ENCODE measurements at places on chromosomes 5 and 9. TPM values are rescaled to one million over a fixed set of nuclear protein-coding genes. Genes with fewer than 3 reads are reported as not detected.

QRFP gene
- polyA plus RNA-seq, result 0.69 TPM

F2RL1 gene
- polyA plus RNA-seq, result 38.2 TPM

TMEM174 gene
- polyA plus RNA-seq, result 24.3 TPM

SPATA31C1 gene
- 0.65 TPM for polyA plus RNA-seq

MARVELD2 gene
- polyA plus RNA-seq, result 27.3 TPM

CDC20B gene
- 0.89 TPM for polyA plus RNA-seq

ELOVL7 gene
- polyA plus RNA-seq, result 19.6 TPM

GNA14 gene
- 16.0 TPM for polyA plus RNA-seq

ASPN gene
- 10.2 TPM for polyA plus RNA-seq

CCDC192 gene
- 1.1 TPM for polyA plus RNA-seq

SRP19 gene
- 76.9 TPM for polyA plus RNA-seq

SH3RF2 gene
- 3.8 TPM for polyA plus RNA-seq

DBH gene
- polyA plus RNA-seq, result 0.62 TPM

VCAN gene
- 347 TPM for polyA plus RNA-seq

RARS1 gene
- 84.9 TPM for polyA plus RNA-seq

PPP1R26 gene
- polyA plus RNA-seq, result 29.1 TPM

PCDHGA5 gene
- polyA plus RNA-seq, result 2.2 TPM

IFNA2 gene
- not detected for polyA plus RNA-seq

ZFP2 gene
- 7.7 TPM for polyA plus RNA-seq

NLN gene
- 40.3 TPM for polyA plus RNA-seq

PTBP3 gene
- 94.1 TPM for polyA plus RNA-seq

PRDM9 gene
- not detected for polyA plus RNA-seq

CDKN2A gene
- not detected for polyA plus RNA-seq

NRG2 gene
- 1.7 TPM for polyA plus RNA-seq

ASB6 gene
- polyA plus RNA-seq, result 17.0 TPM

SLC34A1 gene
- polyA plus RNA-seq, result 157 TPM

PTGS1 gene
- polyA plus RNA-seq, result 4.4 TPM

ANXA2R gene
- 1.2 TPM for polyA plus RNA-seq

CATSPER3 gene
- polyA plus RNA-seq, result 0.98 TPM

HAPLN1 gene
- polyA plus RNA-seq, result 5.7 TPM

NTRK2 gene
- 132 TPM for polyA plus RNA-seq

AGPAT2 gene
- 40.3 TPM for polyA plus RNA-seq

LCNL1 gene
- polyA plus RNA-seq, result 0.03 TPM

COQ4 gene
- polyA plus RNA-seq, result 53.4 TPM

CDX1 gene
- polyA plus RNA-seq, result 0.54 TPM

PCDHA1 gene
- polyA plus RNA-seq, result 0.08 TPM

AUH gene
- polyA plus RNA-seq, result 46.0 TPM

PITX1 gene
- polyA plus RNA-seq, result not detected

SPATA31E1 gene
- polyA plus RNA-seq, result not detected

FBN2 gene
- polyA plus RNA-seq, result 90.7 TPM

SPINK6 gene
- polyA plus RNA-seq, result not detected

SPATA31D4 gene
- polyA plus RNA-seq, result not detected

GPRIN1 gene
- polyA plus RNA-seq, result 1.7 TPM

CARD9 gene
- polyA plus RNA-seq, result 1.5 TPM

NDOR1 gene
- 8.2 TPM for polyA plus RNA-seq

GNPDA1 gene
- 61.5 TPM for polyA plus RNA-seq

GRM6 gene
- 0.52 TPM for polyA plus RNA-seq

LECT2 gene
- polyA plus RNA-seq, result 2.1 TPM

CCDC152 gene
- 15.4 TPM for polyA plus RNA-seq

BTNL8 gene
- polyA plus RNA-seq, result 0.44 TPM

CYLC2 gene
- not detected for polyA plus RNA-seq

PCDHA13 gene
- not detected for polyA plus RNA-seq

Measured in right renal cortex interstitium (tissue), 3 donors.